ENCODE measurements at places on chromosomes 13 and 19.
A peak's percentile ranks its signal among the peaks of the same experiment; 100 is the strongest.

DNA sequence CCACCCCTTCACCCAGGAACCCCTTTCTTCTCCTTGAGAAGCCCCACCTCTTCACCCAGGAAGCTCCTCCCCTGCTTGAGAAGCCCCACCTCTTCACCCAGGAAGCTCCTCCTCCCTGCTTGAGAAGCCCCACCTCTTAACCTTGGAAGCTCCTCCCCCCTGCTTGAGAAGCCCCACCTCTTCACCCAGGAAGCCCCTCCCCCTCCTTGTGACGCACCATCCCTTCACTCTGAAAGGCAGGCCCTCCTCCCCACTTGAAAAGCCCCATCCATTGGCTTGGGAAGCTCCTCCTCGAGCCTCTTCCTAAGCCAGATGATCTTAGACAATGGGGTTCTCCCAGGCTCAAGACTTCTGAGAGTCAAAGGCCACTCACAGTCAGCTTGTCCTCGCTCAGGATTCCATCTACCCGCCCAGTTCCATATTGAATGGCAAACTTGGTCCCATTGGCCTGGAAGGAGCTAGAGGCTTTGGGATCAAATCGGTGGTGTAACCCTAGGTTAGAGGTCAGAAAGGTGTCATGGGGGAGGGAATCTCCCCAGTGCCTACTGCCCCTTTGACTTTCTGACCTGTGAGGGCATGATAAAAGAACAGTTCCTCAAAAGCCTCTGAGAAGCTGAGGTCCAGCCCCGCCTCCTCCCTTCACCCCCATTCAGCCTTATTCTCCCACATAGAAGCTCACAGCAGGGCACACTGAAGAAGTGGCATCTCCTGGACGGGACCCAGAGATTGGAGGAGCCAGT, 4.0 kb downstream of the NAPSA start:
- DNase-seq, result no peak

DNA sequence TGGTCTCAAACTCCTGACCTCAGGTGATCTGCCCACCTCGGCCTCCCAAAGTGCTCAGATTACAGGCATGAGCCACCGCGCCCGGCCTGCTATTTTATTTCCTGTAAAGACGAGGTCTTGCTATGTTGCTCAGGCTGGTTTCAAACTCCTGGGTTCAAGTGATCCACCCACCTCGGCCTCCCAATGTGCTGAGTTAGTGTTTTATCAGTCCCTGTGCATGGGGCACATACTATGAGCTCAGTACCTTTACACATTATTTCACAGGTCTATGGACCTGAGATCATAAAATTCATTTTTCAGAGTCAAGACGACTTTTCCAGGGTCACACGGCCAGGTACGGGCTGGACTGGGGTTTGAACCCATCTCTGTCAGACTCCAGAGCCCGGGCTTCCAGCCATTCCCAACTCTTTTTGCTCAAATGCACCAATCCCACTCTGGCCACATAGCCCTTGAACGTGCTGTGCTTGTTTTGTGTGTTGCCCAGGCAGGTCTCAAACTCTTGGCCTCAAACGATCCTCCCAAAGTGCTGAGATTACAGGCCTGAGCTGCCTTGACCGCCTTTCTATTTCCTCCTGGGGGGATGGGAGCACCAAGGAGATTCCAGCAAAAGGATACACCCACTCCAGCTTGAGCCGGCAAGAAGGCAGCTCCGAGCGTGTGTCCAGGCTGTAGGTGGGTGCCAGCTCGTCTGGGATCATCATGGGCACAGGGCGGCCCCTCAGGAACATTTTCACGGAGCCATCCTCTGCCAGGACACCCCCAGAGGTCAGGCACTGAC, 1.1 kb downstream of the EML2 start:
- no peak for DNase-seq

DNA sequence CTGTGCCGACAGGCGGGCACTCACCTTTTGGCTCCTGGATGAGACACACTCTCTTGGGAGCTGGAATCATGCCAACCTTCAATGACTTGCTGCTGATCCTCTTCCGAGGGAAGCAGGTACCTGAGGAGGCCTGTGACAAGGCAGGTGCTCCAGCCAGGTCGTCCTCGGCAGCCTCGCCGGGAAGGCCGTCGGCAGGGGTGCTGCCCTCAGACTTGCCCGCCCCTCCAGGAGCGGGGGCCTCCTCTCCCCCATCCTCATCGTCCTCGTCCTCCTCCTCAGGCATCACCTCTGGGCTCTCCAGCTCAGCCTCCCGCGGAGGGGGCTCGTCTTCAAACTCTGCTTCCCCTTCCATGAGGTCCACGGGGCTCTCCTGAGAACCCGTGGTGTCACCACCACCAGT, 29.2 kb downstream of the SUGP2 start:
- no peak for DNase-seq

GRCh38 chr13:44768239-44768638, 192.1 kb upstream of the TSC22D1 start:
- no peak for DNase-seq

GRCh38 chr19:45524575-45525129, 17.4 kb downstream of the VASP start:
- no peak for DNase-seq

- DNase-seq, result no peak
Measured at GRCh38 chr13:63909726-63910375, 2494.2 kb upstream of the PCDH20 start.

DNA sequence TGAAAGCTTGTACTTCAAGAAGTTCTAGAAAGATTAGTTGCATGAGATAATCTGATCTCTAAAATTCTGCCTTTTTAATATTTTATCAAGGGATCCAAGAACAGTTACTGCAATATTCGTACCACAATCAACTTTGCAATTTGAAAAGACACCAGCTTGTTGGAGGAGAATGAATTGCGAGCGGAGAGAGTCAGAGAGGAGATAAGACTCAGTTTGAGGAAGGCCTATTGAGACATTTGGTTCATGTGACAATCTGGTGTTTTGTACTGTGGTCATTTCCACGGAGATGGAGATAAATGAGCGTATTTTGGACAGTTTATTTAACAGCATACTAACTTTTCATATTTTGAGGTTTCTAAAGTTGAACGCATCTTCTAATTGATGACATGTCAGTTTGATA, 1276.0 kb downstream of the EFNB2 start:
- no peak for DNase-seq

GRCh38 chr13:49502954-49503353, 7.2 kb downstream of the PHF11 start:
- no peak for DNase-seq

DNA sequence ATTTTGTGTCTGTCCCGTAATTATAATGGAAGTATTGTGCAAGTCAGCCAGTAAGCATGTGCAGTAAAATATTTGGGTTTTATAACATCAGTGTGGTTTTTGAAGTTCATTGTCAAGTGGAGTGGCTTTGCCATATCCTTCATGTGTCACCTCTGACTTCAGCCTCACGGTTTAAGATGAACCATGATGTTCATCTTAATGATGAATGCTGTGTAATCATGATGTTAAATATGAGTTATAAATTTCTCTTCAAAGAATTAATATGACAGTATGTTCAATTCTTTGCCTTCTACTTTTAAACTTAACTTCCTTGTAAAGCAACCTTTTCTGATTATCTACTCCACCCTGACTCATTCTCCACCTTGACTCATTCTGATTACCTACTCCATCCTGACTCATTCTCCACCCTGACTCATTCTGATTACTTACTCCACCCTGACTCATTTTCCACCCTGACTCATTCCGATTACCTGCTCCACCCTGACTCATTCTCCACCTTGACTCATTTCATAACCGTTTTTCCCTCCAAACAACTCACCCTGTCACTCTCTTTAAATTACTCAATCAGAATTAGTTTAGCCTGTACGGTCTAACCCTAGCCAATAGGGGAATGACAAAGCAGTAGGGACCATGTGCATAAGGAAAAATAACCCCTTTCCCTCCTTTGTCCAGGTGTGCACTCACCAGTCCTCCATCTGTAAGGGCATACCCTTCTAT, 50.3 kb upstream of the ANKRD10 start:
- DNase-seq, result peak; percentile 71

DNA sequence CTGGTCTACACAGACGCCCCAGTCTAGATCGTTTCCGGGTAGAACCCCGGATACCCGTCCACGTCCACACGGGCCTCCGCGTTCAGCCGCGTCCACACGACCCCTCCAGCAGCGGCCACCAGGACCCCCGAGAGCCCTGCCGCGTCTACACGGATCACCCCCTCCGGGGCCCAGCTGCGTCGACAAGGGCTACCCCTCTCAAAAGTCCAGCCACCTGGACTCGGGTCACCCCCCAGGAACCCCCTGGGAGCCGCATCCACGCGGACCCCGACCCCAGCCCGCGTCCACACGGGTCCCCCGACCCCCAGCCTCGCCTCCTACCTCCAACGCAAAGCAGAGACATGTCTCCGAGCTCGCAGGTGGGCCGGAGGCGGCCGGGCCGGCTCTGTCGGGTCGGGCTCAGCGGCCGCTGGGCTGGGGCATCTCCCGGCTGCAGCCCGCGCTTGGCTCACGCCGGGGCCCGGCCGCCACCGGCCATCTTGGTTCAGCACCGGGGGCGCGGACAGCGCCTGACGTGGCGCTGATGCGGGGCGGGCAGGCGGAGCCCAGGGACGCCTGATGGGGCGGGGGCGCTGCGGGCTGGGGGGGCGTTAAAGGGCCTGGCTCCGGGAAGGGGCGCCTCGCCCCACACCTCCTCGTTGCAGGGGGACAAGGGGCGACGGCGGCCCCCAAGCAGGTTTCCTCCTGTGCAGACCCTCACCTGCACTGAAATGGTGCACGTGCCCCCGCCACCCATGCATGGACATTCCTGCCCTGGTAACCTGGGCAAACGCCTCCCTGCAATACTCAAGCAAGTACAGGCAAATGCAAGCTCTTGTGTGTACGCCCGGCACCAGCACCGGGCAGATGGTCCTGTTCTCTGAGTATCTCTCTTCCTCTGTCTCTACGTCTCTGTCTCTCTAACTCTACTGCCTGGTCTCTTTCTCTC, at the start of gene UNC13A:
Gene UNC13A (minus strand): TSS at position 498 of the 928 bp plus-strand sequence. CDS start 155 bp downstream, at position 343.
- no peak for DNase-seq

GRCh38 chr13:99406799-99407201, 94.5 kb upstream of the TM9SF2 start:
- no peak for DNase-seq

DNA sequence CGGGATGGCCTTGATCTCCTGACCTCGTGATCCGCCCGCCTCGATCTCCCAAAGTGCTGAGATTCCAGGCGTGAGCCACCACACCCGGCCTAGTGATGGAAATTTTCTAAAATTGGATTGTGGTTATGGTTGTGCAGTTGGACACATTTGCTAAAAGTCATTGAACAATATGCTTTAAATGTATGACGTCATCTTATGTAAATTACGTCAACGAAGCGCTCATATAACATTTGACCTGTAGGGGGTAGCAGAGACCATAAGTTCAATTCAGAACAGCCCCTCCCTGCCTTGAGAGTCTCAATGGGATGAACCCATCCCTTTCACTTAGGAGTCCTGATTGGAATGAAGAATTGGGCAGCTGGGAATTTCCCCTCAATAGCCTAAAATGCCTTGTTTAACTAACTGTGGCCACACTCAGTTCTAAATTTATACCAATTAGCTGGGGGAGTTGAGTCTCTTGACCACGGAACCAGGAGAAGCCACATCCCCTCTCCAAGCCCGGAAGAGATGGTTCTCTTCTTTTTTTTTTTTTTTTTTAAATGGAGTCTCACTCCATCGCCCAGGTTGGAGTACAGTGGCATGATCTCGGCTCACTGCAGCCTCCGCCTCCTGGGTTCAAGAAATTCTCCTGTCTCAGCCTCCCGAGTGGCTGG, 15.2 kb upstream of the TLE6 start:
- peak; percentile 71 for DNase-seq

- no peak for DNase-seq
Measured at GRCh38 chr19:4524808-4525562, 6.7 kb upstream of the PLIN4 start.

DNA sequence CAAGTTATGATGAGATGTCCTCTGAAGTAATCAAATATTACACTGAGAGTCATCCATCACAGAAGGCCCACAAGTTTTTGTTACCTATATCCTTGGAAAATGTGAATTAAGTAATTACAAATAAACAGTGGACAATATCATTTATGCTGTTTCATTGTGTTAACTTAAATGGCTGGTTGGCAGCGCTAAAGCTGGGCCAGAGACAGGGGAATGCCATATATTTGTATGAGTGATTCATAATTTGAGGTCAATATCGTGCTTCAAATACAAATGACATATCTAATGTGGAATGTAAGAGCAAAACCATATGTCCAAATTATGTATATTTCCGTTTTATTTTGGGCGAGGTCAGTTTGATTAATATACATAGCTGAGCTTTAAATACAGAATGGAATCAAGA, 1556.2 kb downstream of the SLITRK5 start:
- no peak for DNase-seq

GRCh38 chr19:11781295-11782057, 14.7 kb downstream of the ZNF441 start:
- DNase-seq, result no peak

GRCh38 chr13:51862957-51863356, 1.2 kb downstream of the CCDC70 start:
- DNase-seq, result no peak

- DNase-seq, result no peak
Measured at GRCh38 chr13:50948601-50949000, 39.0 kb downstream of the RNASEH2B start.

DNA sequence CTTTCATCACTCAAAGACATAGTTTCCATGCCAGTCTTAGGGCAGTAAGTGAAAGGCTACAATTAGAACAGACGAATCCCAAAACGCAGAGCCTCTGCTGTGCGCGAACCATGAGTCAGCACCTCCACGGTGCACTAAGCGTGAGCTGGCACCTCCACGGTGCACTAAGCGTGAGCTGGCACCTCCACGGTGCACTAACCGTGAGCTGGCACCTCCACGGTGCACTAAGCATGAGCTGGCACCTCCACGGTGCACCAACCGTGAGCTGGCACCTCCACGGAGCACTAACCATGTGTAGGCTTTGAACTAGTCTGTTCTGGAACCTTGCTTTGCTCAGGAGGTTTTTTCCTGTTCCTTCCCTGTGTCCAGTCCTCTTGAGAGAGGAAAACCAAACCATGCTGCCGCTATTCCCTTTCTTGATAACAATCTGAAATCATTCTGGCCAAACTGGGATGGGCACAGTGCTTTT, 120.6 kb downstream of the IRS2 start:
- DNase-seq, result no peak

- DNase-seq, result no peak
Measured at GRCh38 chr19:19050104-19050503, 13.7 kb upstream of the SLC25A42 start.

DNA sequence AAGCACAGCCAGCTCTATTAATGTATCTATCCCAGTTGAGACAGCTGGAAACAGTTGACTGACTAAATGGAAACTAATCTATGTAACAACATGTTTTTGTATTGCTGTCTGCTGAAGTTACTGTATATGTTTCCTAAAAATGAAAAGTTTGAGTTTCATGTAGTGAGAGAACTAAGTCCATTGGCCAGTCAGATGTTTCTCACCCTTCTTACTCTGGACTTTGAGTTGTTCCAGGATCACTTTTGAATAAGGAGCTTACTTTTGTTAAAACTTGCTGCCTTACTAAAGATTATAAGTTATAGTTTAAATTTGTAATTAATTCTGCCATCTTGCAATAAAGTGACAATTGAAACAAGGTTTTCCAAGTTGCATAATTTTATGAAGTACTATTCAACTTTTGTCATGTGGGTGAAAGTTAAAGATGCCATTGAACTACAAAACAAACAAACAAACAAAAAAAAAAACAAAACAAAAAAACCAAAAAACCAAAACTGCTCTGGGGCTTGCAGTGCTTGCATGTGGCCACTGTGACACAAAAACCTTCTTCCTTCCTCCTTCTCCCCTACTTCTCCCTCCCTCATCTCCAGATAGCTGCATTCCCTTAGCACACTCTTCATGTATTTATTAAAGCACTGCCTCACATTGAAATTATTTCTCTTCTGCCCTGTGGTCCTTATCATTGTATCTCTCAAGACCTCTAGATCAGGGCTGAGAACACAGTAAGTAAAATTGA, 15.3 kb downstream of the WDFY2 start:
- DNase-seq, result no peak

GRCh38 chr13:111573801-111574200, 253.4 kb downstream of the TEX29 start:
- no peak for DNase-seq
